ENCODE measurements at places on chromosomes 11 and 22.

DNA sequence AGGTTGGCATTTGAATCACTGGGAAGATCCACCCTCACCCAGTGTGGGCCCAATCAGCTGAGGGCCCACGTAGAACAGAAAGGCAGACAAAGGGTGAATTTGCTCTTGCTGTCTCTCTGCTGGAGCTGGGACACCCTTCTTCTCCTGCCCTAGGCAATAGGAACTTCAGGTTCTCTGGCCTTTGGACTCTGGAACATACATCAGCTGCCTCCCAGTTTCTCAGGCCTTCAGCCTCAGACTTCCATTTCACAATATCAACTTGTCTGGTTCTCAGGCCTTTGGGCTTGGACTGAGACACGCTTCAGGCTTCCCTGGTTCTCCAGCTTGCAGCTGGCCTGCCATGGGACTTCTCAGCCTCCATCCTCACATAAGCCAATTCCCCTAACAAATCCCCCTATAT, 14.7 kb upstream of the ASRGL1 start:
- no peak for DNase-seq

DNA sequence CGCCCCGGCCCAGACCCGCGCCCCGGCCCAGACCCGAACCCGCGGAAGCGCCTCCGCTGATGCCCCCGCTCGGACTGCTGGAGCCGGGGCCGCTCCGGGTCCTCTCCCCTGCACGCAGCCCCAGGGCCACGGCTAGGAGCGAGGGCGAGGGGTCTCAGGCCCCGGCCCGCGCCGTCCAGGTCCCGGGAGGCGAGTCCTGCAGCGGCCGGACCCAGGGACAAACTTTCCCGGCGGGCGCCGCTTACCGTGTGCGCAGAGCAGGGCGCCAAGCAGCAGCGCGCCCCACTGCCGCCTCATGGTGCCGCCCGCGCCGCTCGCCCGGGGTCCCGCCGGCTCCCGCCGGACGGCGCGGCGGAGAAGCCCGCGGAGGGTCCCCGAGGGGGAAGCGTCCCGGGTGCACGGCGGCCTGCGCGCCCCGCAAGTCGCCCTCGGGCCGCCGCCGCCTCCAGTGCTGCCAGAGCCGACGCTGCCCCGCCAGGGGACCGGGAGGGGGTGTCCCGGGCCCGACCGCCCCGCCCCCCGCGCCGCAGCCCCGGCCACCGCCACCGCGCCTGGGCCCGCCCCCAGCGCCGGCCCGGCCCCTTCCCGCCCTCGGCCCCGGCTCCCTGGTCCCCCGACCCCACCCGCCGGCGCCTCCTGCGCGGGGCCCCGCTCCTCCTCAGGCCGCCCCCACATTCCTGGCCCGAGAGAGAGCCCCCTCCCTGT, at the start of gene LRP4:
LRP4 (minus strand) TSS at position 468 of the 705 bp plus-strand sequence; CDS start at position 297, 171 bp downstream.
- no peak for DNase-seq

- DNase-seq, result no peak
Measured at GRCh38 chr11:1221848-1222311, 986 bp upstream of the MUC5B start.

- DNase-seq, result no peak
Measured at GRCh38 chr11:37371346-37371970, 773.4 kb upstream of the RAG2 start.

- DNase-seq, result no peak
Measured at GRCh38 chr11:1460986-1461825, 25.4 kb downstream of the MOB2 start.

GRCh38 chr11:74989260-74989638, 516 bp downstream of the NEU3 start:
- DNase-seq, result no peak

DNA sequence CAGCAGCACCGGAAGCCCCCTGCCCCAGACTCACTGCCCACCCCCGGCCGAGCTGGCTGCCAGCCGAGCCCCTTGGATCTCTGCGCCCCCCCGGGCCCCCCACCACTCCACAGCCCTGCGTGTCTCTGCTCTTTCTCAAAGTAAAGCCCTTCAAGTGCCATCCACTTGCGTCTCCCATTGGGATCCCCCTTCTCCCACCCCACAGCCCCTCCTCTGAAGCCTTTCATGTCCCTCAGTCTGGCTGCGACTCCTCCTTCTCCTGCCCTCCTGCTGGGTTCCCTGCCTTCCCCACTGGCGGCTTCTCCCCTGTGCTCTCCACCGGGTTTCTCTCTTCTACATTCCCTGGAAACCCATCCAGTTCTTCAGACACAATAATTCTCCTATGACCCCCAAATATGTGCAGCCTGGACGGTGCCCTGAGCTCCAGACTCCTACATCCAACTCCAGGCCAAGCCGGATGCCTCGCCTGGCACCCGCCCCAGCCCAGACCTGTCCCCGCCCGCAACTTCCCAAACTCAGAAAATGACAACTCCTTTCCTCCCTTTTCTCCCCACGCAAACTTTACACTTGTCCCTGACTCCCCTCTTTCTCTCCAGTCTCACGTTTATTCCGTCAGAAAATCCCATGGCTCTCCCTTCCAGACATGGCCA, 108.9 kb downstream of the WNT7B start:
- DNase-seq, result no peak

- no peak for DNase-seq
Measured at GRCh38 chr11:1486054-1486825, at the start of gene MOB2. Gene MOB2 (minus strand): TSS chr11:1486779. CDS start chr11:1486556, 223 bp downstream.

GRCh38 chr11:132111316-132111715, 740.9 kb downstream of the NTM start:
- no peak for DNase-seq

DNA sequence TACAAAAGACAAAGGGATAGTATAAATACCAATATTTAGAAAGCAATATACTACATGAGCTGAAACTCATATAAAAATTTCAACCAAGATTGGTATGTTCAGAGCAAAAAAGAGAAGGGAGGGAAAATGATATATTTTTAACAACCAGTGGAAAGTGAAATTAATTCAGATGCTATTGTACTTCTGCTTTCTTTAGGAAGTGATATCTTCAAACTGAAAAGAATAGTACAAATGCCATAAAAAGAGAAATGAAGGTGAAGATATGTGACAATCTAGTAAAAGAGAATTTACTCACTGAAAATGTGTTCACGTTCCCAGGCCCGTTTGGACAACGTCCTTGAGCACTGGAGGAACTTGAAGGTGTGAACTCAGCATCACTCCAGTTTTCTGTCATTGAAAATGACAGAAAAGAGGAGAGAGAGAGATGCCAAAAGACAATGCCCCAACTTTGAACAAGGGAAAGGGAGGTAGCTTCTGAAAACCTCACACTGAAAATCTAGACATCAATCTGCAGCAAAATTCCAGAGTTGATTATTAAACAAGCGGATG, 47.5 kb downstream of the SC5D start:
- no peak for DNase-seq

DNA sequence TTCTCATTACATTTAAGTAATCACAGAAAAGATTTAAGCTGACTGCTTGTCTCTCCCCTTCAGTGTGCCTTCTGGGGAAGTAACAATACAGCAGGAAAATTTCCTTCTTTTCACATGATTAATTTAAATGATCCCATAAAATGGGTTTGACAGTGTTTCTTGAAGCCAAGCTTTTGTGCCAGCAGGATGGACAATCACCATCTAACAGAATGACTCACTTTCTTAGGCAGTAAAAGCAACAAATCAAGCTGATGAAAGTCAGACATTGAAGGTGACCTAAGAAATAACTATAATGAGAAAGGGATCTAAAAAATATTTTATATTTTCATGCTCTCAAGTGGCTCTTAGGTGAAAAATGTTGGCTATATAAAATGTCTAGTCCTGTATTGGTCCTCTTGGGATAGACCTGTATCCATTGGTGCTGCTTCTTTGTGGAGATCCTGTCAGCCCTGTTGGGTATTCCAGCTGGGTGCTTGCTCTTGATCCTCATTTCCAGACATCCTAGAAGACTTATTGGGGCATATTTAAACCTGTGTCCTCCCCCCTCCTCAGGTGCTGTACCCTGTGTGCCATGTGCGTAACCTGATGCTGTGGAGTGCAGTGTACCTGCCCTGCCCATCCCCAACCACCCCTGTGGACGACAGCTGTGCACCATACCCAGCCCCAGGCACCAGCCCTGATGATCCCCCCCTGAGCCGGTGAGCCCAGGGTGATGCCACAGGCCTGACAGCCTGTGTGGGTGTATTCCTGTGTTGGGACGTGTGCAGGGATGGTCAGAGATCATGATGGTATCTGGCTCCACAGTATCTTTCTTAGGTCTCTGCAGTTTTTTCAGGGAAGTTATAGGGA, 62.7 kb upstream of the HORMAD2 start:
- no peak for DNase-seq

GRCh38 chr11:59427068-59427382, 812 bp upstream of the OR5A2 start:
- peak; percentile 11 for DNase-seq

DNA sequence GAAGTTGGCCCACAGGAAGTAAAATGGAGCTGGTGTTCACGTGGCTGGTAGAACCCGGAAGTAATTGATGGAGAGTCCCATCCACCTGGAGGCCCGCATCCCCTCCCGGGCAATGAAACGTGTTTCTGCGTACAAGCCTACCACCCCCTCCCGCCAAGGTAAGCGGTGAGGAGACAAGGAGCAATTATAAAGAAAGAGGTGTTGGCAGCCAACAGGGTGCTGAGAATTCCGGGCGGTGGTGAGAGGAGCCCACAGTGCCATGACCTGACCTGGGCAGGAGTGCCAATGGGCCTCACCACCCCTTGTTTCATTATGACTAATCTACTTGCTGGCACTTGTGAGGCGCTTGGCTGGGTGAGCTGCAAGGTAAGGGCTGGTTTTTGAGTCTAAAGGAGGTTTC, 83.8 kb upstream of the BID start:
- peak; percentile 50 for DNase-seq

- DNase-seq, result peak; percentile 53
Measured at GRCh38 chr11:2305140-2305778, 3.4 kb downstream of the TSPAN32 start.

- DNase-seq, result no peak
Measured at GRCh38 chr11:34305193-34305592, 52.6 kb downstream of the ABTB2 start.

- no peak for DNase-seq
Measured at GRCh38 chr11:62794201-62794775, 2.5 kb upstream of the TMEM223 start.

DNA sequence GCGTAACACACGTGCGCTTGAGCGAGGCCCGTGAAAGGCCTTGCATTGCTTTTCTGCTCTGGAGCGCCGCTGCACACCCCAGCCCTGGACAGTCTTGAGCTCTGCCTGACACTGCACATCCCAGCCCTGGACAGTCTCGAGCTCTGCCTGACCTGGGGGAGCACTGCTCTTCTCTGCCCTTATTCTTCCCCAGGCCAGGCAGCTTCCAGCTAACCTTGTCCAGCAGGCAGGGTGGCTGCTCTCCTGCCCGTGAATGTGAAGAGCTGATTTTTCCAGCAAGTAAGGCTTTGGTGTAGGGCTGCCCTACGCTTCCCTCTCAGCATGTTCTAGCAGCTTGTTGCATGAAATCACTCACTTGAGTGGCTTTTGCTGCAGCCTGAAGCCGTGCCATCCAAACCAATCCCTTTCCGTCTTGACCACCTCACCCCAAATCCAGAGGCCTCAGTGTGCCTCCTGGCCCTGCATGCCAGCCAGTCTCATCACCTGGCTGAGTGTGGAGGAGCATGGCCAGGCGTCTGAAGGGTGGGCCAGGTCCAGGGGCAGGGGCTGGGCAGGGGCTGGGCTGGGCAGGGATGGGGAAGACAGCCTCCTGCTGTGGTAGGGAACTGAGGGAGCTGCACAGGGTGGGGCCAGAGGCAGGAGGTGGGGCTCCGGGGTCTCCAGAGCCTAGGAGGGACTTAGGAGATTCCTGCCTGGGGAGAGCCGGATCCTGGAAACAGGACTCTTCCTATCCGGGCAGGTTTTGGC, 89.5 kb upstream of the B3GAT1 start:
- no peak for DNase-seq

DNA sequence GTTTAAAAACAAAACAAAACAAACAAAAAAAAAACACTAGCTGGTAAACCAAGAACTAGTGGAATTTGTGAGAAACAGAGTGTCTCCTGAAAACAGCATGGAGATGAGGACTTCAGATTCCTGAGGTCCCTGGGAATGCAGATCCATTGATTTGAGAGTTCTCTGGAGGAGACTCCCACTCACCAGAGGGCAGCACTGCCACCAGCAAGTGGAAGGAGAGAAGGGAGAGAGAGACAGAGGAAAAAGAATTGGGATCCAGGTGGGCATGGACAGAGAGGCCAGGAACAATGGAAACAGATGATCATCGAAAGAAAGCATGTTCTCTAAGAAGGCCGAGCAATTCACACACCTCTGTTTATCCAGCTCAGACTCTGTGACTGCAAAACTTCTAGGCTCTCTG, 31.8 kb downstream of the ETS1 start:
- peak; percentile 5 for DNase-seq

DNA sequence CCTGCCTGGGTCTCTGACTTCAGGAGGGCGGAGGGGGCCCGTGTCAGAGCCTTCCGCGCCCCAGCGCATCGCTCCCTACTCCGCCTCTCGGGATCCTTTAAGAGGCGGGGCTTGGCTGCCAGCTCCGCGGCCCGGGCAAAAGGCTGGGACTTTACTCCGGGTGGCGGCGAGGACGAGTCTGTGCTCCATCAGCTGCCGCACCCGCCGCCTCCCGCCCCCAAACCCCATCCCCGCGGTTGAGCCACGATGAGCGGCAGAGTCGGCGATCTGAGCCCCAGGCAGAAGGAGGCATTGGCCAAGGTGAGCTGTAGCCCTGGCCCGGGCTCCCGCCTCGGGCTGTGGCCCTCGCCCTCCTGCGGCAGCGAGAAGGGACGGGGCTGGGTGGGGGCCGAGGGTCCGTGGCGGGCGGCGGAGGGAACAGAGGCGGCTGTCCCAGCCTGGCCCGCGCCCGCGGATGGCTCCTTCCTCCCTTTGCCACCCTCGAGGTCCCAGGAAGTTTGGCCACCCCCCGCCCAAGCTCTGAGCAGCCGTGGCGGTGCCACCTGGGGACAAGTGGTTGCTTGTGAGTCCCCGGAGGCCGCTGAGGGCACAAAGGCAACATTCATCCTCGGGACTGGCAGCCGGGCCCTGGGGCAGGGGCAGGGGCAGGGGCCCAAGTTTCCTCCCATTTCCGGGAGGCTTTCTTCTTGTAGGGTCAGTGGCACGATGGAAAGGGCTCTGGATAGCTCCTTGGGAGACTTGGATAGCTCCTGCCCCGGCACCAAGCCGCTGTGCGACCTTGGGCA, at the start of gene SEC14L2:
SEC14L2 (plus strand) TSS at position 148 of the 785 bp plus-strand sequence; CDS start at position 247, 99 bp downstream.
- DNase-seq, result peak; percentile 53

- DNase-seq, result no peak
Measured at GRCh38 chr22:49918911-49919881, 762 bp downstream of the CRELD2 start.

DNA sequence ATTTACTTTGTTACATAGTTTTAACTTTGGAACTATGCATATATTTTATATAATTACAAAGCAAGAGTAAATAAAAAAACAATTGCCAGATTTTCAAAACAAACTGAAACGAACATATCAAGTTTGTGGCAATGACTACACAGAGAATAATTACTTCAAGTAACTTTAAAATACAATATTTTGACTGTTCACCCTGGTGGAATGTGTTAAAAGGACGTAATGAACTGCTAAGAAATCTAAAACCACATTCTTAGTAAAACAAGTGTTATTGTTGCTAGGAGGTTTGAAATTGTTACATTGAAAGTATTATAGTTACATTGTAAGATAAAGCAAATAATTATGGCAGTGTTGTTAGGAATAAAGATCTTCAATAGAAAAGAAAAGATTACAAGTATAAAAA, 71.4 kb downstream of the SFI1 start:
- DNase-seq, result no peak

All from RWPE1 (cell line).